ENCODE measurements at places on chromosomes 13 and 19. TPM values are rescaled to one million over a fixed set of nuclear protein-coding genes. Genes with fewer than 3 reads are reported as not detected.

DNA sequence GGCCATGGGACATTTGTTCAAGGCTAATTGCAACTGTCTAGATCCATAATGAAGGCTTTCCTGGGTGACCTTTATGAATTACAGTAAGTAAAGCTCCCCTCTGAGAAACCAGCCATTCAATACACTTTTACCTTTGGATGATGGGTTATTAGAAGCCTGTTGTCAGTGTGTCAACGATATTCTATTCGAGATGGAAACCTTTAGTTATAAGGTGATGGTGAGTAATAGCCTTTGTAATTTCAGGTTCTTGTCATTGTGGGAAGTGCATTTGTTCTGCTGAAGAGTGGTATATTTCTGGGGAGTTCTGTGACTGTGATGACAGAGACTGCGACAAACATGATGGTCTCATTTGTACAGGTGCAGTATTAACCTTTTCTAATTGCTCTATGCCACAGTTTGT is 261.7 kb downstream of the ITGBL1 start:
- no peak for DNase-seq

DNA sequence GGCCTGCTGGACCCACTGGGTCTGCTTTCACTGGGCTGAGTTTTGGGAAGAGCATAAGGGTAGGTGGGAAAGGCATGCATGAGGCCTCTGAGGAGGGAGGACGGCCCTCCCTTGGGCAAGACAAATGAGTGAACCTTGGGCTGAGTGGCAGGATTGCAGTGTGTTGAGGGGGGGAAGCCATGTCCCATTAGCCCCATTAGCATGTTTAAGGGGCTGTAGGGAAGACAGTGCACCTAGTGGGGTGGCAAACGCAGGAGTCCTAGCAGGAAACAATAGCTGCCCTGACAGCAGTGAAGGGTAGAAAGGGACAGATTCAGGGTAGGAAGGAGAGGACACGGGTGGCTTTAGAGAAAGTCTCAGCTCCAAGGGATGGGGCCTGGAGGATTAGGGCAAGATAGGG is 3.1 kb upstream of the ZBTB45 start:
- no peak for DNase-seq

DNA sequence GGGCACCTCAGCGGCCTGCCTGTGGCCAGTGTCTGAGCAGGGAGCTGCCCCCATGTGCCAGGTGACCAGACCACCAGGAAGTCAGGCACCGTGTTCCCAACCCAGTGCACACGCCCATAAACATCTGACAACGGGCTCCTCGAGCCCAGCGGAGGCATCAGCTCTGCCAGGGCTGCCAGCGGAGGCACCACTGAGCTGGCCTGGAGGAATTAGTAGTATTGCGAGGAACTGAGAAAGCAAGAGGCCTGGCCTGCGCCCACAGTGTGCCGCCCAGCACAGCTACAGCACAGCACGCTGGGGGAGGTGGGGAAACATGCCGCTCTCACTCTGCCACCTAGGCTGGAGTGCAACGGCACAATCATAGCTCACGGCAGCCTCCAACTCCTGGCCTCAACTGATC is 44.6 kb downstream of the ANKRD27 start:
- DNase-seq: no peak

GRCh38 chr13:75364131-75364713 is 117.7 kb downstream of the TBC1D4 start:
- DNase-seq: no peak

DNA sequence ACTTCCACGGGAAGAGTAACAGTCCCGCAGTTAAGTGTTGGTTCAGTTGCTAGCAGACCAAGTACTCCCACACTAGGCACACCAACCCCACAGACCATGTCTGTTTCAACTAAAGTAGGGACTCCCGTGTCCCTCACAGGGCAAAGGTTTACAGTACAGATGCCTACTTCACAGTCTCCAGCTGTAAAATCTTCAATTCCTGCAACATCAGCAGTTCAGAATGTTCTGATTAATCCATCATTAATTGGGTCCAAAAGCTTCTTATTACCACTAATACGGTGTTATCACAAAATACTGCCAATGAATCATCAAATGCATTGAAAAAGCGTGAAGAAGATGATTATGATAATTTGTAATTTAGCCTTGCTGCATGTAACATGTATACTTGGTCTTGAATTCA is 95.8 kb downstream of the URI1 start:
- no peak for DNase-seq

Gene ZNF69
- 0.92 TPM for polyA plus RNA-seq

Gene FOSB
- polyA plus RNA-seq: 0.92 TPM

Gene NFKBIB
- polyA plus RNA-seq: 23.3 TPM
